Lung (tissue), 17 donors: ENCODE measurements at places on chromosomes 13 and 19. TPM values are rescaled to one million over a fixed set of nuclear protein-coding genes. Genes with fewer than 3 reads are reported as not detected.
A peak's percentile ranks its signal among the peaks of the same experiment; 100 is the strongest.

GRCh38 chr13:77431449-77431848, 104.1 kb upstream of the SCEL start:
- no peak for DNase-seq

DNA sequence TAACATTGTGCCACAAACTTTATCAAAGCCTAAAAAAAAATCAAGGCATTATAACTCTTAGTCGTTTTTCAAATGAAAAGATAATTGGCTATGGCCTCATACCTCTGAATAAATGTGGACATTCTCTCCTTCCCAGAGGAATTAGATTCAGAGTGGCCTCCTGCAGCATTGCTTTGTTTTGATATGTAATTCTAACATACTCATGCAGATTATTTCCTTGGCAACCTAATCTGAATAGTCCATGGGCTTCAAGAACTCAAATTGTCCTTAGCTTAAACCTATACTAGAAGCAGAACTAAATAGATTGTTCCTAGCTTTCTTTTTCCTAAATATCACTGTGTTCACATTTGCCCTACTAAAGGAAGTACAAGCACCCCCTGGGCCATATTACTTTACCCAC, 1146.9 kb downstream of the OLFM4 start:
- DNase-seq, result no peak

GRCh38 chr13:24614306-24615080, 65.7 kb upstream of the ATP12A start:
- DNase-seq, result no peak

SIGLECL1 gene
- total RNA-seq, result not detected

ZNF541 gene
- 0.52 TPM for total RNA-seq

DNA sequence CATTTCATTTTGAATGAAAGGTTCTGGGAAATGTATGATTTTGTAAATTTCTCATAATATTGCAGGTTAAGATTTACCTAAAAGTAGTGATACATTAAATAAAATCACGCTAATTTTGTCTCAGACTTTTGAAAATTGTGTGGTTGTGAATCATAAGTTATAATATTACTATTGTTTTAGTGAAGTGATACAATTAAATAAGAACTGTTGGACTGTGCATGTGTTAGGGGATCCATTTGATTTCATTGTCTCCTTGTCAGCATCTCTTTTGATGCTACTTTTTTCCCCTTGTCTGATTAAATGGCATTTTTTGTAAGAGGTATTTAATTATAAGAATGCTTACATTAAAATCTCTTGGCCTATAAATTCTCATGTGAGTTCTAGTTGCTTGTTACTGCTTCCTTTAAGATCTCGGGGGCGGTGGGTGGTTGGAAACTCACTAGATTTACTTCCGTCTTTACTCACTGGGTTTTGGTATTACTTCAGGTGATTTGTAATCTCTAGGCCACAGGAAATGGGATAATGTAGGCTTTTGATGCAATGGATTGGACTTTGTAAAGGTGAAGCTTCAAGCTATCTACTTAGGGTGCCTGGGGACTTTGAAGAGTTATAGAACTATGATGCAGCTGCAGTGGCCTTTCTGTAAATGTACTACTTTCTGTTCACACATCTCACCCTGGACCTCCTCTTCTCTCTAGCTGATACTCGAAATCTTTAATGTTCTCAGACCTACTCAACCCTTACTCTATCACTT, 66.5 kb downstream of the PAN3 start:
- no peak for DNase-seq

GRCh38 chr13:104006625-104007075, 940.4 kb upstream of the SLC10A2 start:
- DNase-seq, result no peak

SGTA gene
- 48.0 TPM for total RNA-seq

DNA sequence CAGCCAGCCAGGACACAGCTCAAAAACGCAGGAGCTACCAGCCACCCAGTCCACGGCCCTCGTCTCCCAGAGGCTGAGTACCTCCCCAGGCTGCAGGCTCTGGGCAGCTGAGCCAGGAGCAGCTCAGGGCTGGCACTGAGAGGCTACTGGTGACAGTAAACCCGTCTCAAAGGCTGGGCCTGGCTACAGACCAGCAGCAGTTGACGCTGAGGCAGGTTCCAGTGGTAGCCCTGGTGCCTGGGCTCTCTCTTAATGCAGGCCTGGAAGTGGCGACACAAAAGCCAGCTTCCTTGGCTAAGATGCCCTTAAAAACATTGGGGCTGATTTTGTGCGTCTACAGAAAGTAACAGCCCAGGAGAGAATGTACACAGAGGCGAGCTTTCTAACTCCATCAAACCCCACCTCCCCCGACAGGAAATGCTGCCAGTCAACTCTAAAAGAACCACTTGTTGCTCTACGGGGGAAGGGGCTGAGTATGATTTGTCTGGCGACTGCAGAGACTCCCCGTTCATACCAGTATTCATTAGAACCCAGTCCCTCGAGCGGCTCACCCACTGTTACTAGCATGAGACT, 126.3 kb downstream of the STK24 start:
- DNase-seq, result no peak

EVI5L gene
- 10.7 TPM for total RNA-seq

- no peak for DNase-seq
Observed at GRCh38 chr13:113756441-113757097, 2.5 kb upstream of the TMEM255B start.

FPR1 gene
- 21.4 TPM for total RNA-seq

DNA sequence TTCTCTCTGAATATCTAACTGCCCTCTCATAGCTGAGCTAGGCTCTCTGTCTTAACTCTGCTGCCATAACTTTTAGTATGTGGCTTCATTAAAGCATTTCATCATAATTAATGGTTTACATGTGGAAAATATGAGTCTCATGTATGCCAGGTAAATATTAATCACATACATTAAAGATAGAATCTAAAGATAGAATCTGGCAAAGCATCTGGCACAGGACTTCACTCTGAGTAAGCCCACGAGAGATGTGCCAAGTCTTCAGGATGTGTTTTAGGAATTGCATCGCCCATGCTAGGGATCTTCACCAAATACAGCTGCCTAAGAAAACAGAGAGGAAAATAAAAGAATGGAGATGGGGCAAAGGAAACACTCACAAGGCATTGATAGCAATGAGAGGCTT, 285.8 kb downstream of the DIAPH3 start:
- DNase-seq, result no peak

GRCh38 chr19:8487137-8487851, 15.1 kb downstream of the PRAM1 start:
- no peak for DNase-seq

- no peak for DNase-seq
Observed at GRCh38 chr19:18966307-18966706, 25.3 kb upstream of the HOMER3 start.

- no peak for DNase-seq
Observed at GRCh38 chr19:44943801-44944249, 1.8 kb downstream of the APOC4 start.

- peak; percentile 94 for DNase-seq
Observed at GRCh38 chr13:28568286-28568685, 73.4 kb upstream of the FLT1 start.

- no peak for DNase-seq
Observed at GRCh38 chr13:51946163-51946669, 65.0 kb downstream of the ATP7B start.

NBEA gene
- 8.4 TPM for total RNA-seq
